Cardiac ventricle fibroblast (primary cell): ENCODE measurements at places on chromosomes 1 and 21. TPM values are rescaled to one million over a fixed set of nuclear protein-coding genes. Genes with fewer than 3 reads are reported as not detected.

PRRX1 gene
- 113 and 143 TPM in 2 replicates for total RNA-seq

EGLN1 gene
- 35.1 and 35.6 TPM in 2 replicates for total RNA-seq

CHIA gene
- total RNA-seq = not detected in 2 replicates

MECR gene
- 11.9 and 15.2 TPM in 2 replicates for total RNA-seq

DMBX1 gene
- total RNA-seq = not detected in 2 replicates
